Stimulated activated CD4-positive, alpha-beta T cell treated with anti-CD3 and anti-CD28 coated beads, TNF-alpha, amount 100 ng/mL, for 1 hour (primary cell): ENCODE measurements at places on chromosomes 4 and X.

- DNase-seq, result no peak
These were observed 52.6 kb upstream of the RBPJ start for GRCh38 chr4:26268246-26268645.

GRCh38 chr4:24912252-24913118 lies at the start of gene CCDC149:
TSS of gene CCDC149 (minus strand) at chr4:24913042. CDS start at chr4:24912864, 178 bp downstream.
- DNase-seq, result no peak

GRCh38 chr4:59243038-59243437 lies 1957.1 kb upstream of the ADGRL3 start:
- no peak for DNase-seq

DNA sequence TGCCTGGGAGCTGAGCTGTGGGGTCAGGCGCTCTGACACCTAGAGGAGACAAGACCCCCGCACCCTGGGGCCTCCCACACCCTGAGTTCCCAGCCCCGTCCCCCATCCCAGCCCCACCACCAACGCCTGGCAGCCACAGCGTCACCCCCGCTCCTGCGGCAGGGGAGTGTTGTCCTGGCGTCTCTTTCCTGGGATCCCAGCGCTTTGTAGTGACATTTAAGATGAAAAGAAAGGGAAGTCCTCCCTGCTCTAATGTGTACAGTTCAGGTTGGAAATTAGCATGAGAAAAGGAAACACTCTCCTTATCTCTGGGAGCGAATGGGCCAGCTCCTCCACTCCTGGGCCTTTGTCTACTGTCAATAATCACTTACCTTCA lies 112.1 kb downstream of the FAM53A start:
- DNase-seq, result no peak

DNA sequence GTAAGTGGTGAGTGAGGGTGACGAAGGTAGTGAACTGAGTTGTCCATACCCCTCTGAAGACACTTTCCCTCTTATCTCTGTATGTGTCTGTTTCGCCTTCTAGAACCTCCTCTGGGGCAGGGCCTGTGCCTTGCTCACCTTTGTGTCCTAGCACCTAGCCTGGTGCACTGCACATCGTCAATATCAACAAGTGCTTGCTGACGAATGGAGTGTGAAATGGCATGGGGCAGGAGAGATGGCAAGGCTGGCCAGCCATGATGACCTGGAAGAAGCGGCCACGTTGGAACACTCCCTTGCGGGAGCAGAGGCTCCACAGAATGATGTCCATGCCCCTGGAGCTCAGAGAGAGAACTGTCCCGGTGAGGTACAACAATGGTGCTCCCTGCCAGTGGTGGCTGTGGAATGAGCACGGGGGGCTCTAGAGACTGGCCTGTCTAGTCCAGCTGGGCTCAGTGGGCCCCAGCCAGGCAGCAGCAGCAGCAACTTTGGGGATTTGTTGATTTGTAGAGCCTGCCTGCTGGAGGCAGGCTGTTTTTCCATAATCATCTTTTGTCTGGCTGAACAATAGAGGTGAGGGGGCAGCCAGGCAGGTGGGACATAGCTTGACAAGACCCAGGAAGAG lies 112.2 kb upstream of the PJA1 start:
- no peak for DNase-seq

DNA sequence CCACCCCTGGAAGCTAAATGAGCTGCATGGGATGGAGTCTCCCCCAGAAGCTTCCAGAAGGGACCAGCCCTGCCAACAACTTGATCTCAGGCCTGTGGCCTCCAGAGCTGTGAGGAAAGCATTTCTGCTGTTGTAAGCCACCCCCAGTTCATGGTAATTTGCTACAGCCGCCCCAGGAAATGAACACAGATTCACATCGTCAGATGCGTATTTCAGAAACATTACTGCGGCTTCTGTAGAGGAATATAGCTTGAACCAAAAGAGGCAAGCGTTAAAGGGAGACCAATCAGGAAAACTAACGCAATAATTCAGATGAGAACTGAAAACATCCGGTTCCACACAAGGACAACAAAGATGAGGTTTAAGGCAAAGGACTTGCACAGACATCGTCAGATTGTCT lies 128.4 kb upstream of the TBL1X start:
- no peak for DNase-seq

- no peak for DNase-seq
These were observed 113.7 kb downstream of the SOWAHB start for GRCh38 chr4:76784237-76784636.

- no peak for DNase-seq
These were observed 145.6 kb downstream of the RAP1GDS1 start for GRCh38 chr4:98406819-98407218.

GRCh38 chr4:98203332-98204235 lies 57.6 kb upstream of the RAP1GDS1 start:
- DNase-seq, result no peak
